Fibroblast of skin of right quadriceps (primary cell): ENCODE measurements at places on chromosomes 7 and 10.

GRCh38 chr10:49168831-49169500 lies 19.2 kb downstream of the TMEM273 start:
- no peak for DNase-seq

DNA sequence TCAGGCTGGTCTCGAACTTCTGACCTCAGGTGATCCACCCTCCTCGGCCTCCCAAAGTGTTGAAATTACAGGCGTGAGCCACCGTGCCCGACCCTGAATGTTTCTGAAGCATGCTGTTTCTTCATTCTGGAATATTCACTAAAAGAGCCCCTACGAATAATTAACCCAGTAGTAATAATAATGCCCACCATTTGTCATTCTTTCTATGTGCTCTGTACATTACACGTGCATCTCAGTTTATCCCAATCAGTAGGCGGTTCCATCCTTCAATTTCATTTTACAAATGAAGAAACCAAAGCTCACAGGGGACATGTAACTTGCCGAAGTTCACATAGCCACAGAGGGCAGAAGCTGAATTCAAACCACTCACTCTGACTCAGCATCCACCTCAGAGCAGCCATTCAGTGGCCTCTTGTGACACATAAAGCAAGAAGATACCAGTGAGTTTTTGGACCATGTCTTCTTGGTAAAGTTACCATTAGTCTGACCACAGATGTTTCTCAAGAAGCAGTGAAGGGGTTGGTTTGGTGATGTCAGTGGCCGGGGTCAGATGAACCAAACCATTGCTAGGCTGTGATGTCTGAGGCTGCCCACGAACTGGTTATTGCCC lies 71.9 kb upstream of the DUSP5 start:
- peak; percentile 89 for DNase-seq

GRCh38 chr10:55500931-55501559 lies 700.0 kb upstream of the PCDH15 start:
- DNase-seq, result peak; percentile 19

- peak; percentile 5 for DNase-seq
Observed at GRCh38 chr10:117334066-117334465, 41.2 kb downstream of the PDZD8 start.

DNA sequence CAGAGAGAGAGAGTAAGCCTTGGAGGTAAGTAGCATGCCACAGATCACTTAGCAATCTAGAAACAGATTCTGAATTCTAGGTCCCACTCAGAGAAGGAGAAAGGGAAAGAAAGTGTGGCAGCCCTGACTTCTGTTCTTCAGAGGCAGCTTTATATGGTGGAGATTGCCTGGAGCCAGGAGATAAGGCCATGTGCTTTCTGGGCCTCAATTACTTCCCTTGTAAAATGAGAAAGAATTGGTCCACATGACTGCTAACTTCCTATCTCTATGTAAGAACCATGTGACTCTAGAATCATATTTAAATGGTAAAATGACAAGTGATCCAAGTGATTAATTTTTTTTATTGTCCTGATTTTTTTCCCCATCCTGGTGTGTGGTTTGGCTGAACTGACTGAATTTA lies 64.1 kb downstream of the HHEX start:
- no peak for DNase-seq

DNA sequence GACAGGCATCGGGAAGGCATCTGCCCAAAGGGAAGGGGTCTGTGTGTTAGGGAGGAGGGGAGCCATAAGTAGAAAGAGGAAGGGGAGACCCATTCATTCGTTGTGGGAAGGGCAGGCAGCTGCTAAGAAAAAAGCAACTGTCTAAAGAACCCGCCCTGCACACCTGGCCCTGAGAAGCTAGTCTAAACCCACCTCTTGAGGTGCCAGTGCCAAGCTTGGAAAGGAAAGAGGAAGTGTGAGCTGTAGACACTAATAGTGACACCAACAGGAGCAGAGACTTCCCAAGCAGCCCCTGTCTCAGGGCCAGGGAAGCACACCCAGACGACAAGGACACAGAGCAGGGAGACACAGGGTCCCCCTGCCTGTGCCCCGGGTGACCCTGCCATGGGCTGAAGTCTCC lies 40.8 kb upstream of the PRSS58 start:
- no peak for DNase-seq
